AML-193 (cell line): ENCODE measurements at places on chromosomes 1 and 21.

DNA sequence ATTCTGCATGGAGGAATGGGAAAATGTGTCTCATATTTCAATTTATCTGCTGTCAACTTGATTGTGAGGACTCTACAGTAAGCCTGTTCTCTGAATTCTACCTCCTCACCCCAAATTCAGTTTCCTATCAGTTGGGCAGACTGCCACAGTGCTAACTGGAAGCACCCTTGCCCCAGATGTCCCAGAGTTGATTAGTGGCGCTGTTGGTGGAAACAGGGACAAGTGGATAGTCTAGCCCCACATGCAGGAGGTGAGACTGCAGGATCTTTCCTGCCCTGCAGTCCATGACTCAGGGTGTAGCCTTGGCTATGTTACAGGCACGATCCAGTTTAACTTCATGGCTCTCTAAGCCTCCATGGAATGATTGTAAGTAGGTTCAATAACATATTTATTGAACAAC, 22.1 kb downstream of the ADAM30 start:
- DNase-seq: no peak

GRCh38 chr1:209400351-209401220, 182.9 kb upstream of the CAMK1G start:
- DNase-seq: no peak

- DNase-seq: no peak
These were observed 306.2 kb downstream of the FAM72C start for GRCh38 chr1:143665606-143666005.

DNA sequence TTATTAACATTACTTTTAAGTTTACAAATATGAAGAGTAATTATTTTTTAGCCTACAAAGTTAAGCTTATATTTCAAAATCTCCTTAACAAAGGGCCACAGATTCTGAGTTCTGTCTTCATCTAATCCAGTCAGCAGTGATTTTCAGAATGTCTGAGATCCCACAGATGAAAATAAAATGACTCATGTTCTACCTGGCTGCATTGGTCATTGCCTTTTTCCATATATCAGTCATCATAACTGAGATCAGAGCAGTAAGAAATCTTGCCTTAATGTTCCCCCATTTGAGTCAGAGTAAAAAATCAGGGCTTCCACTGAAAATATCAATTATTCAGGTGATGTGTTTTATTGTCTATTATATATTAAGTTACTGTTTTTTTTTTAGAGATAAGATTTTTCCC, 416.1 kb downstream of the MRPL39 start:
- DNase-seq: no peak

DNA sequence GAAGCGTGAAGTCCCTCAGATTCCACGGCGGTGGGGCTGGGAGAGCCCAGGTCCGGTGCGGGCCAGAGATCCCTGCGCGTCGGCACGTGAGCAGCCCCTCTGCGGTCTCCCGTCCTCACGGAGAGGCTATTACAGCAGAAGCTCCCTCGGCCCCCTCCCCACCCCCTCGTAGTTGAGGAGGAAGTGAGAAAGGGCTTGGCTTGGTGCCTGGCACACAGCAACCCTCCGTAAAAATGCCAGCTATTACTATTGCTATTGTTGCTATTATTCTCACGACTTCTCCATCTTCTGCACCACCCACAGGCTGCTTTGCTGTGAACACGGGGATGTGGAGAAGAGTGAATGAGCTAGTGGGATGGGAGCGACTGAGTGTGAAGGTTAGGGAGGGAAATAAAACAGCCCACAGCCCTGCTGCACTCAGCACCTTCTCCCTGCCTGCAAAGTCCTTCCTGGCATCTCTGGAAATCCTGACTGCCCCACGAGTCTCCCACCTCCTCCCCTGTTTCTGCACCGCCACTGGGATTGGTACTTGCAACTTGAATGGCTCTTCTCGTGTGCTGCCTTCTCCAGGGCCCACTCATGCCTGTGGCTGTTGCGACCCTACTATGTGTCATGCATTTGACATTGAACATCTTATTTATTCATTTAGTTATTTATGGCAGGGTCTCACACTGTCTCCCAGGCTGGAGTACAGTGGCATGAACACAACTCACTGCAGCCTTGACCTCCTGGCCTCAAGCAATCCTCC, 26.6 kb downstream of the ZBTB18 start:
- no peak for DNase-seq

DNA sequence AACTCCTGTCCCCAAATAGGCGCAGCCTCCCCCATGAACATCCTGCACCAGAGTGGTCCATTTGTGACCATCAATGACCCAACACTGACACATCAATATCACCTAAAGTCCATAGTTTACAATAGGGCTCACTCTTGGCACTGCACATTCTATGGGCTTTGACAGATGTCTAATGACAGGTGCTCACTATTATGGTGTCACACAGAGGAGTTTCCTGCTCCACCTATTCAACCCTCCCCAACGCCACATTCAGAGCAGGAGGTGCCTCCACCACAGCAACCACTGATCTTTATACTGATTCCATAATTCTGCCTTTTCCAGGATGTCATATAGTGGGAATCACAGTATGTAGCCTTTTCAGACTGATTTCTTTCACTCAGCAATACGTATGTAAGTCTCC, 24.2 kb downstream of the GNG4 start:
- DNase-seq: no peak
